ENCODE measurements at places on chromosomes 12 and 14.
A peak's percentile ranks its signal among the peaks of the same experiment; 100 is the strongest.

DNA sequence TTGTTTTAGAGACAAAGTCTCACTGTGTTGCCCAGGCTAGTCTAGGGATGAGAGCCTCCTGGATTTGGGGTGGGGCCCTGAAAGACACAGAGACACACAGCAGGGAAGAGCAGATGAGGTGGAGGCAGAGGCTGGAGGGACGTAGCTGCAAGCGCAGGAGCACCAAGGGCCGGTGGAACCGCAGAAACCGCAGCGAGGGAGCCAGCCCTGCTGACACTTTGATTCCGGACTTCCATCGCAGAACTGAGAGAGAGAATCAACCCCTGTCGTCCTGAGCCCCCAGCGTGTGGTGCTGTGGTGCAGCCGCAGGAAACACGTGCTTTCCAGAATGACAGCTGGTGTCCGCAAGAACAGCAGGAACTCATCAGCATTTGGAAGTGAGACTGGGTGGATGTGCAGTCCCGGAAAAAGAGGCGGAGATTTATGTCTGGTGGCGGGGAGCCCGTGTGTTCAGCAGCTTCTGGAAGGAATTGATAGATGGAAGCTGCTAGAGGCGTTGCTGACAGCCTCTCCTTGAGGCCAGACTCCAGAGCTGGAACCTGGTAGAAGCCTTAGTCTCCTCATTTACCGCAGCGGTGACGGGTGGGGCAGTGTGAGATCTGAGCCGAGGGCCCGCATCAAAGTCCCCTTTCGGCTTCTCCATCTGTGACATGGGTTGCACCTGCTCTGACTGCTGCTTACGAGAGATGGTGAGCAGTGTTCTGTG lies 21.9 kb upstream of the KLC1 start:
- DNase-seq, result no peak

GRCh38 chr12:44774815-44775411 lies 101.2 kb downstream of the NELL2 start:
- DNase-seq, result peak; percentile 54

GRCh38 chr14:48614003-48614402 lies 938.6 kb upstream of the MDGA2 start:
- no peak for DNase-seq

GRCh38 chr12:109998904-109999648 lies at the start of gene ANKRD13A:
ANKRD13A (plus strand) TSS chr12:109999430; CDS start chr12:109999689, 259 bp downstream.
- peak; percentile 65 for DNase-seq

GRCh38 chr12:91744597-91744996 lies 401.0 kb downstream of the BTG1 start:
- no peak for DNase-seq

GRCh38 chr12:8829125-8829518 lies 6.7 kb downstream of the A2ML1 start:
- no peak for DNase-seq

- peak; percentile 43 for DNase-seq
Measured at GRCh38 chr12:91877022-91877421, 268.6 kb downstream of the BTG1 start.

- DNase-seq, result no peak
Measured at GRCh38 chr12:50166799-50167048, 445 bp downstream of the CERS5 start.

GRCh38 chr12:5648692-5649359 lies 216.9 kb downstream of the NTF3 start:
- no peak for DNase-seq

GRCh38 chr14:32197919-32198318 lies 3.9 kb upstream of the RNU6-7 start:
- no peak for DNase-seq

Data from stimulated activated CD4-positive, alpha-beta T cell treated with anti-CD3 and anti-CD28 coated beads, TNF-alpha, amount 100 ng/mL, for 1 hour (primary cell).